Esophagus squamous epithelium (tissue), 5 donors: ENCODE measurements at places on chromosomes 13 and 19.

DNA sequence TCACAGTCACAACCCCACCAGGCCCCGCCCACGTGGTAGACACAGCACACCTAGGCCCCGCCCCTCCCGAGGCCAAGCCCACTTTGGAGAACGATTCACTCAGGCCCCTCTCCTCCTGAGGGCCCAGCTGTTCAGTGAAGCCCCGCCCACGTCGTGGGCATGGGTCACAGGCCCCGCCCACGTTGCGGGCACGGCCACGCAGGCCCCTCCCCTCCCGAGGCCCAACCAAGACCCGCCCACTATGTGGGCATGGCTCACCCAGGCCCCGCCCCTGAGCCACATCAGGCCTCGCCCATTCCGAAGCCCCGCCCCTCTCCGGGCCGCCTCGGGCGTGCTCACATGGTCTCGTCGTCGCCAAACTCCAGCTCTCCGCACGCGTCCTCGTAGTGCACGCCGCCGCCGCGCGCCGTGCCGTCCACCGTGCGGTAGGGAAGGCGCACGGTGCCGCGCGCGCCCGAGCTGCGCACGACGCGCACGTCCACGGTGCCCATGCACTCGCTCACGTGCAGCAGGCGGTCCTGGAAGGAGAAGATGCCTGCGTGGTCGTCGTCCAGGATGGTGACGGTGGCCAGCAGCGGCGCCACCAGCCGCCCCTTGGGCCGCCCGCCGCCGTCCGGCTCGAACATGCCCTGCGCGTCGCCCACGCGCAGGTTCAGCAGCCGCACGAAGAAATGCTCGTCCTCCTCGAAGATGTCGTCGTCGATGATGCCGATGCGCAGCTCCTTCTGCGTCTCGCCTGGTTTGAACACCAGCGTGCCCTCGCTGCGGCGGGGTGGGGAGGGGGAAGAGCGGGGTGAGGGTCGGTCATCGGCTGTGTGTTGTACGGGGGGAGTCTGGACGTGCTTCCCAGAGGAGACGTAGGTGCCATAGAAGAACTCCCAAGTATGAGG, 24.0 kb downstream of the SLC8A2 start:
- no peak for DNase-seq

DNA sequence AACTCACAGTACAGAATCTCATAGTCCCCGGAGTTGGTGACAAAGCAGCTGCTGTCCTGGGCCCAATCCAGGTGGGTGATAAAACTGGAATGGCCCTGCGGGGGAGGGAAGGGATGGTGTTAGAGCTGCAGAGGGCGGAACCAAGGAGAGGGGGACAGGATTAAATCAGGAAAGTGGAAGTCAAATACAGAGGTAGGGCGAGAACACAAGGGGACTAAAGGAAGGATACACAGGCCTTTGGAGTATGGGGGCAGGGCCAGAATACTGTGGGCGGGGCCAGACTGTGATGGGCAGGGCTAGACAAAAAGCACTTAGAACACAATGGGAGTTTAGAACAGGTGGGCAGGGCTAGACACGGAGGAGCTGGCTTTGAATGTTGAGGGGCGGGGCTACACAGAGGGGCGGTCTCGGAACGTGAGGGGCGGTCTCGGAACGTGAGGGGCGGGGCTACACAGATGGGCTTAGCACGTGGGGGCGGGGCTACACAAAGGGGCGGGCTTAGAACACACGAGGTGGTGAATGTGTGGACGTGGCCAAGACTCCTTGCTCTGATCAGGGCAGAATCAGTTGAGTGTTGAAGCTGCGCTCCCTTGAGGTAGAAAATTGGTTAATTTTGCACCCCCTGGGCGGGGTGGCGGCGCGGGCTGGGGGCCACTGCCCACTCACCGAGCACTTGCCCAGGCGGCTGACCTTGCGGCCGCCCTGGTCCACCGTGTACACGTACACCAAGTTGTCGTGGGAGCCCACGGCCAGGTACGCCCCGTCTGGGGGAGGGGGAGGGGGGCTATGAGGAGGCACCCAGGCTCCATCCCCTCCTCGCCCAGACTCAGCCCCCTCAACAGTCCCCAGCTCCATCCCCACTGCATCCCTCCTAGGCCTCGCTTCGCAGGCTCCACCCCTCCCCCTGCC, 14.0 kb upstream of the GPR4 start:
- DNase-seq, result no peak

DNA sequence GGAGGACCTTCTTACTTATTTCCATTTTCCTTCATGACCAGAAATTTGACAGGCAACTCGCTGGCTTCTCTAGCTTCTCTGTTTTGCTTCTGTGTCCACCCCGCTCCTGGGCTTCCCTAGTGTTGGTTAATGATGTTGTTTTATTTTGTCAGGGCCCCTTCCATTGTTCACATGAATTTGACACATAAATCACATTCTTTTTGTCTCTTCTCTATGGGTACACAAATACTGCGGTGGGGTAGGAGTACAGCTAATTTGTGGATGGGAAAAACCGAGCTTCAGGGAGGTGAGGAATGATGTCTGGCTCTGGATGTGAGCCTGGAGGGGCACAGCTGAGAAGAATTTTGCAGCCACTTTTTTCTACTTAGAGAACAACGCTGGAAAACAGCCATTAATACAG, 199.8 kb downstream of the DNAJC15 start:
- no peak for DNase-seq

- DNase-seq, result no peak
Measured at GRCh38 chr13:94660695-94661326, 51.5 kb downstream of the SOX21 start.

- DNase-seq, result no peak
Measured at GRCh38 chr13:30804474-30804873, 69.1 kb downstream of the ALOX5AP start.

DNA sequence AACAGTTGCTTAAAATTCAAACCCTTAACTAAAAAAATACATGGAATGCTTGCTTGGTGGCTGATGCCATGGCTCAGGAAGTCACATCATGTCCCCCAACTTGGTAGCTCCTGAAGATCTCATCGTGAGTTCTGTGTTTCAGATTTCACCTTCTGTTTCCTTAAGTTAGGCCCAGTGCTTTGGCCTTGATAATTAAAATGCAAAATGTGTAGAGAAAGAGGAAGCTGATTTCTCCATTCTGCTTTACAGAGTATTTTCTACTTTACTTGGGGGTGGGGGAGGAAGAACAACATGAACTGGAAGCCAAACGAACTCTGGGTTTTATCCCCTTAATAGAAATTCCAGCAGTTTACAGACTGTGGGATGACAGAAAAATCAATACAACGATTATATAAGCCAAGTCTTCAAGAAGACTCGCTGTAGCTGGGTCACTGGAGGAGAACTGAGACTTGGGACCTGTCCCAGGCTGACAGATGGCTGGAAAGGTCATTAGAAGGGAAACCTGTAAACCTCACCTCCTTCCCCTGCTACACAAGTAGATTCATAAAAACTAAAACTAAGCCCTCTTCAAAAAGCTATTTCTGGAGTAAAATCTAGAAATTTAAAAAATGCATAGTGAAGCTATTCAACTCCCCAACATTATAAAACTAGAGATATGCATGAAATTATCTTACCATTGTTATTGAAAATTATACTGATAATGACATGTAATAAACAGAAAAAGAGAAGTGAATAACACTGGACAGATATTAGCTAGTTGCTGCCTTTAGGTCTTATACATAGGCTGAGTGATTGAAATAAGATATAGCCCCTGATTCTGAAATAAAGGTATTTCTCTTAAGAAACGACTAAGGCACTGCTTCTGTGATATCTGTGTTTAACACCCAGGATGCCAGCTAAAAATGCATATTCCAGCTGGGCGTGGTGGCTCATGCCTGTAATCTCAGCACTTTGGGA, 22.1 kb upstream of the GGACT start:
- DNase-seq, result no peak

DNA sequence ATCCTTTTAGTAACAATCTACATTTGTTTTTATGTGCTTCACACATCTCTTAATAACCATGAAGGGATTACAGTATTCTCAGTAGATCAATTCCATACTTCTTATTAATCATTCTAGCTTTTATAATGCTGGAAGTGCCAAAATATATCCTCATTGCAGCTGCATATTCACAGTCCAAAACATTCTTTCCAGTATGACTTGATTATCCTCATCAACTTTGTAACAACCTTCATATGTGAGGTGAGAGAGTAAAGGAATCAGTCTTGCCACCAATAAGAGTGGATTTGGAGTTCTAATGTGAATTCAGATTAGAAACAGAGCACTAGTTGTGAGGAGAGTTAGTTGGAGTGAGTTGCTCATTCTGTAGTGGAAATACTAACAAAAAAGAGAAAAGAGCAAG, 208.0 kb upstream of the SPRY2 start:
- no peak for DNase-seq

DNA sequence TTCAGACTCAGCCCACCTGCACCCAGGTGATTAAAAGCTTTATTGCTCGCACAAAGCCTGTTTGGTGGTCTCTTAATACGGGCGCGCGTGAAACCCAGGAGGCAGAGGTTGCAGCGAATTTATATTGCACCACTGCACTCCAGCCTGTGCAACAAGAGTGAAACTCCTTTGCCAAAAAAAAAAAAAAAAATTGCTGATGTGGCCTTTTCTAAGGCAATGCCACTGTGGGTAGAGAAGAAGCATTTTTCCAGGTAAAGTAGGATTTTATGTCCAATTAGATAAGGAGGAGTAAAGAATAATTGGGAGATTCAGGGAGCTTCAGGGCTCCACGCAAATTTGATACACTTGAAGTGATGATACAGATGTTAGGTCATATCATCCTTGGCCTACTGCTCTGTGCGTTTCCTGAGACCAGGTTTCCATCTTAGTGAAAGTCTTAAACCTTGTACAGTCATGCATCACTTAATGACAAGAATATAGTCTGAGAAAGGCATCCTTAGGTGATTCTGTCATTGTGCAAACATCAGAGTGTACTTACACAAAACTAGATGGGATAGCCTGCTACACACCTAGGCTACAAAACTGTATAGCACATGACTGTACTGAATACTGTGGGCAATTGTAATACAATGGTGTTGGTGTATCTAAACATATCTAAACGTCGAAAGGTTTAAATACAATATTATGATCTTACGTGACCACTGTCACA, 150.9 kb downstream of the SPRY2 start:
- no peak for DNase-seq

GRCh38 chr13:38697628-38698333, 10.9 kb downstream of the FREM2 start:
- no peak for DNase-seq

DNA sequence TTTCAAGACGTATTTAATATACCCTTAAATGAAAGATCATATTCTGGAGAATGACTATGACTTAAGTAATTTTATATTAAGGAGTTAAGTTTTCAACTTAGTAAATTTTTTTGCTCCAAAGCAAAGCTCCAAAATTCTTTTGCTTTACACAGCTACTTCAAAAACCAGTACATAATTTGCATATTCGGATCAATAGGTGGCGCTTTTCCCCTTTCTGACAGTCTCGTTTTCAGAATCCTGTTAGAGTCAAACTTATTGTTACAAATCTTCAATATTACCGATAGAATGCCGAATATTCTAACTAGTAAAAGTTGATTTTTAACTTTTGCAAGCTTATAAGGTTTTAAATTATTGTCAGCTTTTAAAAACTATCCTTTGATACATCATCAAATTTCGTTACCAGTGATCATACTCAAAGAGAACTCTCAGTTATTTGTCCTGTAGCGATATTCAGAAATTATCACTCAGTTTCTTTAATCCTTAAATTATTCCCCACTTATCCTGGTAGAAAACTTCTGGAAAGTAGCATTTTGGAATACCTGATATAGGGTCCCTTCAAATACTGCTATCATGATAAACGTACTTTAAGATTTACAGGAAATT, 852.7 kb upstream of the KLHL1 start:
- DNase-seq, result no peak

GRCh38 chr13:38899571-38899970, 91.1 kb downstream of the STOML3 start:
- DNase-seq, result no peak
